ENCODE measurements at places on chromosomes 12 and 14. TPM values are rescaled to one million over a fixed set of nuclear protein-coding genes. Genes with fewer than 3 reads are reported as not detected.
A peak's percentile ranks its signal among the peaks of the same experiment; 100 is the strongest.

DNA sequence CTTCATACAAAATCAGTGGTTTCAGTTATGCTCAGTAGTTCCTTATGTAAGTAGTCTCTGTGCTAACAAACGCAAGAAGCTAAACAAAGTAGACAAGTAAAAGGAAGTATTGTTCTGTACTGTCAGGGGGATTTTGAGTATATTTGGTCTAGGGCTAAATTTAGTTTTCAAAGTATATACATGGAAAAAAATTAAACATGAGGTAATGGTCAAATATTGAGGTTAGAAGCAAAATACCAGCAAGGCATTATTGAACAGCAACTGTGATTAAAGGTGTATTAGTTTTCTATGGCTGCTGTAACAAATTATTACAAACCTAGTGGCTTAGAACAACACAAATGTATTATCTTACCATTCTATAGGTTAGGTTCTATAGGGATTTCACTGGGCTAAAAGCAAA lies 18.8 kb downstream of the GNG2 start:
- no peak for DNase-seq

- no peak for DNase-seq
Measured at GRCh38 chr14:29458547-29458946, 469.1 kb downstream of the PRKD1 start.

DNA sequence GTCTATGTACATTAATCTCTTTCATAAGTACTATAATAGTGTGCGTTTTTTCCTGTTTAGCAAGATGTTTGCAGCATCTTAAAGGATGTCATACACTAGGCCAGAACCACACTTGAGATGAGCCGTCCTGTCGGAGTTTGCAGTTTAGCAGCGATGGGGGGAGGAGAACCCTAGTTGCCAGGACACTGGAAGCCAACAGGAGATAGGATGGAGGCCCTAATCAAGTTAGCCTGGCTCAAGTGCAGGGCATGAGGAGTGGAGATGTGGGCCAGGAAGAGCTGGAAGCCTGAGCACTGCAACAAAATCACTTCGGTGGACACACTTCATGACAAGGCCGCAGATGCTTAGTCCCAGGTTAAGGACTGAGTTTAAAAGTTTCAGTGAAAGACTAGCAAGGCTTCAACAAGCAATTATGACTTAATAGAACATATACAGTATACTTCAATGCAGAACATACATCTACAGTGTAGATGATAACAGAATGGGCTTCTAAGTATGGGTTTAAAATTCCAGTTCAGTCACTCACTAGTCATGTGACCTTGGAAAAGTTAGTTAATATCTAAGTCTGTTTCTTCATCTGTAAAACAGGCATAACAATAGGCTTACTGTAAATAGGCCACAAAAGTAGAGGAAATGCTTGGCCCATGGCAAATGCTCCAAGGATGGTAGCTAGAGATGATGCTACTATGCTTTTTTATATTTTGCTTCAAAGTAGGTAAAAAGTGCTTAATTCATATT lies 77.1 kb downstream of the PTPN21 start:
- no peak for DNase-seq

DNA sequence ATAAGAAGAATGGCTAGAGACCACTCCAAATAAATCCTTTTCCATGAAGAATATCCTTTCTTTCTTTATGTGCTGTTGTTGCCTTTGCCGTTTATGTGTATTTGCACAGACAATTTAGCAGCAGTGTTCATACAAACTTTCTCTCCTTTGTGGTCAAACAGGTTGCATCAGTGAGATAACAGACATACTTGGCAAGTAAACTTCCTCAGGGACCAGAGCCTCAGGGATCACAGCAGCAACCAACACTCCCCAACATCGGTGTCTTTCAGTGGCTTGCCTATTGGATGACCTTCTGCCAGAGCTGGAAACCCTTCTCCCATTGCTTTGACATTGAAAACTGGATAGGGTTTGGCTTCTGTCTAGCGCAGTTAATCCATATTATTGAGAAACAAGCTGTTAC lies 252.2 kb downstream of the BTG1 start:
- no peak for DNase-seq

DNA sequence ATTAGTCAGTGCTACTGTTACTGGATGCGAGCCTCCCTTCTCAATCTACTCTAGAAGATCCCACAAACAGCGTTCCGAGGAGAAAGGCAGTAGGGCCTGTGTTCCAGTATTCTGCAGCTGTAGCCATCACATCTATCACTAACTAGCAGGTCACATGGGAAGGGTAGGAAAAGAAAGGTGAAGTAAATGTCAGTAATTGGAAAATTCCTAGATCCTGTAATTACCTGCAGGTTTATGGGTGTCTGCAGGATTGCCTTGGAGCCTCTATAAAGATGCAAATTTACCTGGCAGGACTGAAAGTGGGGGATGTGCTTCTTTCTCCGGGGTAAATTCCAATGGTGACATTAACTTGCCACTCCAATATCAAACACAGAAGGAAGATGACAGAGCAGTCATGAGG lies 77.8 kb downstream of the FERMT2 start:
- no peak for DNase-seq

DNA sequence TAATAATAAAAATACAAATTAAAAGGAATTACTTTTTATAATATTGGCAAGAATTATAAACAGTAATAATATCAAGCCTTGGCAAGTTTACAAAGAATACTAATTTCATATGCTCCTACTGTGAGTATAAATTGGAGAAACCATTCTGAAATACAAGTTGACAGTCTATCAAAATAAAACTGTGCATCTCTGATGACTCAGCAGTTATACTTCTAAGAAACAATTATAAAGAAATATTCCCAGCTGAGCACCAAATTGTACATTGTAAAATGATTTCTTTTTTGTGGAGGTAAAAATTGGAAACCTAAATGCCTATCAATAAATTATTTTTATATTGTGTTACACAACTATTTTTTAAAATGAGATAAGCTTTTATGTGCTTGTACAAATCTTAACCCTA lies 35.5 kb upstream of the KCNC2 start:
- DNase-seq = no peak

- DNase-seq = no peak
Measured at GRCh38 chr12:69929531-69929930, 104.5 kb downstream of the MYRFL start.

DNA sequence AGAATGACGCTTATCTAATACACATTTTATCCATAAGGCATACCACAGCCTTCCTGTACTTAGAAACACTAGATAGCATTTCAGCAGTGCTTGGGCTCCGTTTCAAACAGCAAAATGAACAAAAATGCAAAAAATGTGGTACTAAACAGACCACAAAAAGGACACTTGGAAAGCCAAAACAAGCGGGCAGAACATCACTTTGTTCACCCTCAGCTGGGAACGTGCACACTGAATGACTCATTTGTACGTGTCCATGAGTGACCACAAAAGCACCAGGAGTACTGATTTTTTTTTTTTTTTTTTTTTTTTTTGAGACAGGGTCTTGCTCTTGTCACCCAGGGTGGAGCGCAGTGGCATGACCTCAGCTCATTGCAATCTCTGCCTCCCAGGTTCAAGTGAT lies 8.9 kb upstream of the FOXN3 start:
- DNase-seq = peak; percentile 43

DNA sequence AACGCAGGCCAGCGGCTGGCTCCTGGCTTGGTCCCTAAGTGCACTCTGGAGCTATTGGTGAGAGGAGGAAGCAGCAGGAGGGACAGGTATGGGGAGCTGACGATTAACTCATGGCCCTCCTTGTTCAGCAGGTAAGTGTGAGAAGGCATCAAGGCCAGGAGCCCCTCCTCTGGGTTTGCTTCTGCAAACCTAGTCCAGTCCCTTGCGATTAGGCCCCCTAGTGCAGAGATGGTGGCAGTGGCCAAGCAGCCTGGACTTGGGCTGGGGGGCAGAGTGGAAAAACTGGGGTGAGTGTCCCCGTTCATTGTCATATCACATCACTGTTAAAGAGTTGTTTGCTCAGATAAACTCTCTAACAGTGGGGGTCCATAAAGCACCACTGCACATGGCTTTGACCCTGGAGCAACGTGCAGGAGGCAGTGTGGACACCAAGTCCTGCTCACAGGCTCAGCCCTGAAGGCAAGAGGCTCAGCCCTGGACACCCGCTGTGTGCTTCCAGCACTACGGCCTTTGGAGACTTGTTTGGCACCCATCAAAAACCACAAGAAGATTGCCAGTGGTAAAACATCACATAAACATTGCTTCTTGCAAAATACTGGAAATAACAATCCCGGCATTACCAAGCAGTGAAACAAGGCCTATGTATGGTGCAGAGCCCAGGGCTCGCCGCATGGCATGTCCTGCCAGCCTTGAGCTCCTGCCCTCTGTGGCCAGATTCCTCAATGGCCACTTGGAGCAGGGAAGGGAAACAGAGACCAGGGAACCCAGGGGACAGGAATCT lies 184.3 kb upstream of the RTL1 start:
- no peak for DNase-seq

The AQP6 gene
- not detected for total RNA-seq

The TMPRSS12 gene
- total RNA-seq = not detected

The BDKRB2 gene
- total RNA-seq = 0.28 TPM

The SLC25A21 gene
- 1.7 TPM for total RNA-seq

The JPH4 gene
- total RNA-seq = 0.38 TPM

Measured in right cardiac atrium (tissue), 5 donors.